ENCODE measurements at places on chromosomes 4 and X. TPM values are rescaled to one million over a fixed set of nuclear protein-coding genes. Genes with fewer than 3 reads are reported as not detected.

- ATAC-seq, result no peak
These were observed 673 bp downstream of the CNGA2 start for GRCh38 chrX:151735219-151735618.

DNA sequence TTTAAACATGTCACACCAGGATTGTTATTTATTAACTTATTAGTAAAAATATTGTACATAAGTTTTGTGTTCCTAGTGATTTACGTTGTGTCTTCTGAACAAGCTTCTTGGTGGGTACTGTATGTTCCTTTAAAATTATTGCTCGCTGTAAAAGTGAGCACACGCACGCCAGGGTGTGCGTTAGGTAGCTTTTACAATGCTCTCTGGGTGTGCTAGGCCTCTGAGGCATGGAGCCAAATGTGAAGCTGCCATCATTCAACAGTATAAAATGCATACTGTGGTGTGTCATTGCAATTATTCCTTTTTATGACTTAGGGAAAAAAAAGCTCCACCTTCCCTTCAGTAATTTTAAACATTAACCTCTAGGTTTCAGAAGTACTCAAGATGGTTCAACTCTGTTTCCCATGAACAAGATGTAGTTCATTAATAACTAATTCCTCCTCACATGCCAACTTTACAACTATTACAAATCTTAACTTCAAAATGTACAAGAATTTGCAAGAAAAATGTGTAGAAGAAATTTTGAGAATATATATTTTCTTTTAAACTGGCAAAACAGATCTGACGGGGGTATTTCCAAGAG lies 42.4 kb downstream of the ATOH1 start:
- ATAC-seq, result no peak

GRCh38 chr4:143083756-143084472 lies 100.8 kb upstream of the USP38 start:
- ATAC-seq, result no peak

GRCh38 chrX:129705377-129705925 lies 33.3 kb upstream of the XPNPEP2 start:
- ATAC-seq, result no peak

DNA sequence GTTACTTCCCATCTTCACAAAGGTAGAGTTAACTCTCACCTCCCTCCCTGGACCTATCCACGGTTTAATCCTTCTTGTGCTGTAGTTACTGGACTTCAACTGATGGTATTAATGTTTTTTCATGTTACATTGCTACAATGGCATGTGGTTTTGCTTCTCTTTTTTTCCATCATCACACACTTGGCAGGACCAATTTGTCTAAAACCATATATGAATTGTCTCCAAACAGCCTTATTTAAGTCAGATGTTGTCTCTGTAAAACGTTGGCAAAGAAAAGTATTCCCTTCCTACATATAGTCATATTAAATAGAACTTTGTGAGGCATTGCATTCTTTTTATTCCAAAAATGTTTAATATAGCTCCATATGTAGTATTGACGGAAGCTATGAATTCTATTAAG lies 15.5 kb downstream of the PRRG1 start:
- no peak for ATAC-seq

GRCh38 chr4:14465507-14465906 lies 536.8 kb upstream of the CPEB2 start:
- ATAC-seq, result no peak

GRCh38 chrX:116009346-116009745 lies 161.2 kb upstream of the AGTR2 start:
- no peak for ATAC-seq

The INTU gene
- total RNA-seq, result 7.9 TPM

The HERC5 gene
- 0.80 TPM for total RNA-seq

The CCNA2 gene
- total RNA-seq, result 22.1 TPM

All from esophagus mucosa (tissue), 1 donor.